Stimulated activated CD8-positive, alpha-beta memory T cell treated with anti-CD3 and anti-CD28 coated beads, Interleukin-4, amount 100 ng/mL, for 1 hour (primary cell): ENCODE measurements at places on chromosomes 2 and 18.

GRCh38 chr2:30476636-30477035, 29.6 kb downstream of the LCLAT1 start:
- no peak for DNase-seq

DNA sequence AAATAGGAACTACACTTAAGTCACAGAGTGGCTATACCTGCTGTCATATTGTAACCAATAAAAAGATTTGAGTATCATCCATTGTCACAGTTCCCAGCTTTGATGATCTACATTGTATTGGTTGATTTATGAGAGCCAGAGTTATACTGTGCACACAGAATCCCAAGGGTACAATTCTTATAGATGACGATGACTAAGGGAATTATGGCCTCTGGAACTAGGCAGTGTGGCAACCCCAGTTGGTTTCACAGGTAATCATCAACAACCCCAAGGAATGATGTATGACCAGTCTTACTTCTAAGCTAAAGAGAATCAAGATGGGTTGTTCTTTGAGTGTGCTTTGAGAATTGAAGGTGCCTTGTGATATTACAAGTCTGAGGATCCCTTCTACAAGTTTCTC, 217.3 kb downstream of the ETAA1 start:
- DNase-seq: no peak

DNA sequence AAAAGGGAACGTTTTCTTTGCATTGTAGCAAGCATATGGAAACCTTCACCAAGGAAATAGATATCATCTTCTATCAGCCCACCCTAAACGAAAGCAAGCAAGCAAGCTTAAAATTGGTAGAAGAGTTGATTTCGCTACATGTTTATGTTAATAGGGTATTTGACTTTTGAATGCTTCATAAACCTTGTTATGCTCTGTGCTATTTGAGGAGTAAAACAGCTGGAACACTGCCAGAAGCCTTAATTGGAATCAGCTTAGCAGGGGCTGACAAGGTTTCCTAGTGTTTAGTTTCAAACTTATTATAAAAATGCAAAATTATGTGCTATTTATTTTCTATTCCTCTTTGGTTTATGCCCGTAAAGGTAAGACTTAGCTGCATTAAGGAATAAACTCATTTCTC, 70.6 kb upstream of the LINC00305 start:
- no peak for DNase-seq

- DNase-seq: no peak
Observed at GRCh38 chr2:172516299-172516698, 39.6 kb upstream of the PDK1 start.
